ENCODE measurements at places on chromosomes 3 and 15.

DNA sequence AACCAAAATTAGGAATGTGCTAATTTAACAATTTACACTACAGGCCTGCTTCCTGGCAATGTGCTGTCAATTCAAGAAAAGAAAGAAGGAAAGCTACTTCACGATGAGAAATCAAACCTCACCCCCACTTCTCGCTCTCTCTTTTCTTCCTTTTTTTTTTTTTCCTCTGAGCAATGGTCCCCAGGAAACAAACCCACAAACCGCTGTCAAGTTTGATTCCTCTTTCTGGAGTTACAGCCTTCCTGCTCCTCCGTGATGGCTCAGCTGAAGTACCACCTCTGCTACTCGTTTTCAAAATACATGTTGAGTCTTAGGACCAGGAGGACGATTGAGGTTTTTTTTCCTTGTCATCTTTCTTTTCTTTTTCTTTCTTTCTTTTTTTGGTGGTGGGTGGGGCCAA, 3.4 kb upstream of the TRIM71 start:
- no peak for DNase-seq

- DNase-seq, result no peak
Measured at GRCh38 chr3:110789315-110789714, 282.3 kb upstream of the NECTIN3 start.

DNA sequence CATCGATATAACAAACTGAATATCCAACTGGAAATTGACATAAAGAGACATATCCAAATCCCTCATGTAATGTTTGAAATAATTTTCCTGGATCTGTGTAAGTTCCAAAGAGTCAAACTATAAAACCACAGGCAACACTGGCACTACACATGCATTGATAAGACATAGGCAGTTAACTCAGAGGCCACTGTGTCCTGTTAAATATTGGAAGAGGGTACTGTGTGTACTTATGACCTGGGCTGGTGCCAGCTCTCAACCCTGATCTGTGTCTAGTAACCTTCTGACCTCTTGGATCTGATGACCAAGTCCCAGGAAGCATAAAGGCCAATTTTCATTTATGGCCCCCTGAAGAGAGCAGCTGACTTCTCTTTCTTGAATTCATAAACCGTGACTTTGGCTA, 4.5 kb downstream of the NR1I2 start:
- DNase-seq, result no peak

- DNase-seq, result no peak
Measured at GRCh38 chr15:33043636-33044035, 150.9 kb downstream of the FMN1 start.

DNA sequence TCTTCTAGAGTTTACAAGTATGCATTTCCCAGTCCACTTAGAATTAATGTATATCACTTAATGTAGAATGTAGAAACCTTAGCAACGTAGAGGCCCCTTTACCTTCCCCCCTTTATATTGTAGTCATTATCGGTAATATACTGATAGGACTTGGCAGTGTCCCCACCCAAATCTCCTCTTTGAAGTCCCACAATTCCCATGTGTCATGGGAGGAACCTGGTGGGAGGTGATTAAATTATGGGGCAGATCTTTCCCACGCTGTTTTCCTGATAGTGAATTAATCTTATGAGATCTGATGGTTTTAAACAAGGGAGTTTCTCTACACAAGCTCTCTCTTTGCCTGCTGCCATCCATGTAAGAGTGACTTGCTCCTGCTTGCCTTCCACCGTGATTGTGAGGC, 31.0 kb downstream of the ARL8B start:
- DNase-seq, result no peak

DNA sequence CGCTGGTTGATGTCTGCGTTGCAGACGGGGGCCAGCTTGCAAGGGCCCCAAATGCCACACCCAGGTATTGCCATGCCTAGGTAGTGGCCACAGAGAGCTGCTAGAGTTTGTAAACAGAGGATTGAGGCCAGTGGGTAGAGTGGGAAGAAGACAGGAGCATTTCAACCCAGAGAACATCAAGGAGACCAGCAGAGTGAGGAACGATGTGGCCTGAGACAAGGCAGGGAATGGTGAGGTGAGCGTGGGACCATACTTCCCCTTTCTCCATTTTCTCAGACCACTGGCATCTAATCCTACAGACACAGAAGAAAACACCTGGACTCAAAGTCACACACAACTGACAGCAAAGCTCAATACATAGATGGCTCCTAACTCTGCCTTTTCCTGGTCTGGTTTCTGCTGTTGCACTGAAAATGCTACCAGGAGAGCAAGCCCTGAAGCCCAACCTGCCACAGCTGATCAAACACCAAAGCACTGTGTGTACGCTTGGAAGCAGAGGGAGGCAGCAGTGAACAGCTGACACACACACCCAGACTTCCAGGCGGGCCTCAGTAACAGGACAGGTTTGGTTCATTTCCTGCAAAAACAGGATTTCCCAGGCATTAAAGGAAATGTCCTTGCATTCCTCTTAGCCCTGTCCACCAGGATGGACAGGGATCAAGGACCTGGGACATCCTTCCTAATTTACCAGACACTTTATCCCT, 1.6 kb downstream of the FAM174B start:
- DNase-seq, result no peak

DNA sequence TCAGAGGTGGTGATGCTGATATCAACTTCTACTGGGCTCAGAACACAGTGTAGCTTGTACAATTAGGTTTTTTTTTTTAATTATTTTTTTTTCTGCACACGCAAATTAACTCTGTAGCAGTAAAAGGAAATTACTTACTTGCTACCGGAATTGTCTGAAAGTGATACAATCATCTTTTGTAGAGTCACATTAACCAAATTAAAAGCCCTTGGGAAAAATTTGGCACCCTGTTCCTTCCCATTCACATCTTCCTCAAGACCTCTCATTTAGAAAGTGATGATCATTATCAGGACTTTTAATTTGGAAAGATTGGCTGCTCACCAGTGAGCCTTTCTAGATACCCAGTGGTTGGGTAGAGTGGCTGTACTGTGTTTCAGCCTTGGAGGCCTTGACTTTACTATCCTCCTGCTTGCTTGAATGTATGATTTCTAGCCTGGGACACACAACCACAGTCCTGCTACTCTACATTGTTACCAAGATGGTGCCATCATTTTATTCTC, 158.3 kb downstream of the ECT2 start:
- no peak for DNase-seq

- no peak for DNase-seq
Measured at GRCh38 chr3:191961022-191961421, 500.1 kb downstream of the PYDC2 start.

- DNase-seq, result no peak
Measured at GRCh38 chr3:108251265-108251664, 29.0 kb upstream of the IFT57 start.

DNA sequence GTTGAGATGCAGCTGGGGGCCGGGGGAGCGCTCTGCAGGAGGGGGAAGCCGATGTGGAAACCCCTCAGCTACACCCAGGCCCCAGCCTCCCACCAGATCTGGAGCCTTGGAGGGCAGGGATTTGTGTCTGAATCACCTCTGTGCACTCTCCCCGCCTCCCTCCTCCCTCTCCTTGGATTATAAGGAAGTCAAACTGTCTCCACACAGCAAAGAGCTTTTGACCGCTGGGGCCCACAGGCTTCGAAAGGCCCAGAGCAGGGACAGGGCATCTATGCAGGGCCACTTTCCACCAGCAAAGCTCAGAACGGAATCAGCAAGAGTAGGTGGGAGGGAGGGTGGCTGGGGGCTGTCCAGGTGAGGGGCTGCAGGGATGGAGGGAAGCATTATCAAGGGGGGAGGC, 68.9 kb downstream of the IQSEC1 start:
- DNase-seq, result no peak

- no peak for DNase-seq
Measured at GRCh38 chr3:47580481-47580880, 1.8 kb upstream of the CSPG5 start.

DNA sequence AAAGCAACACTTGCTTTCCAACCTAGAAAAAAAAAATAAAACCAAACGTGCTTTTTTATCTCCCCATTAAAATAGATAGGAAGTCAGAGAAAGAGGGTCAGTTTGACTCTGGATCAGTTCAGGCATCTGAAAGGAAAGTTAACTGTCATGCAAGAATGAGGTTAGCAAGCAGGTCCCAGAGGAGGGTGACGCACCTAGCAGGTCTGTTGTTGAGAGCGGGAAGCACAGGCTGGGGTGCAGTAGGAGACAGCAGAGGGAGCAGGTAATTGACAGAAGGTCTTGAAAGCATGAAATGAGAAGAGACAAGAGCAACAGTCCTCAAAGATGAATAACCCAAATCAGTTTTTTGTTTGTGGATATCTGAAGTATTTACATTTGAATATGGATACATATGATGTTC, 82.5 kb downstream of the ANO10 start:
- no peak for DNase-seq

DNA sequence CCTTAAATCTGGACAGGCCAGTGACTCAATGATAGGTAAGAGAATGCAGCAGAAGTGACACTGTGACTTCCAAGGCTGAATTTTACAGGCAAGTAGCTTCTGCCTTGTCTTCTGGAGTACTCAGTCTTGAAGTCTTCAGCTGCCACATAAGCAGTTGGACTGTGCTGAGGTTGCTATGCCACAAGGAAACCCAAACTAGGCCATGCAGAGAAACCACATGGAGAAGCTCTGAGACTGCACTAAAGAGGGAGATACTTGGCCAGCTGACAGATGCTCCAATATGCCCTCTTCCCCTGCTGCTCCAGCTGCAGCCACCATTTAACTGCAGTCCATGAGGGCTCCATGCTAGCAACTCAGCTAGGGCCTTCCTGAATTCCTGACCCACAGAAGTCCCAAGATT, 119.4 kb upstream of the GADL1 start:
- DNase-seq, result no peak

DNA sequence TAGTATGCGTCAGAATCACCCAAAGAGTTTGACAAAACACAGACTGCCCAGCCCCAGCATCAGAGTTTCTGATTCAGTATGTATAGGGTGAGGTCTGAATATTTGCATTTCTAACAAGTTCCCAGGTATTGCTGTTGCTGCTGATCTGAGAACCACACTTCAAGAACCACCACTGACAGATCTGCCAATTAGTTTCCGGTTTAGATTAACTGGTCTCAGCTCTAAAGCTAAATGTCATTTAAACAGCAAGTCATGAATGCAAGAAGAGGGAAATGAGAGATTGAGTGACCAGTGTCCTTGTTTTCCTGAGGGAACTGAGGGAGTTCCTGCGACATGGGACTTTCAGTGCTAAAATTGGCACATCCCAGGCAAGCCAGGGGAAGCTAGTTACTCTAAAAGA, 305.0 kb downstream of the ZNF385D start:
- DNase-seq, result no peak

- no peak for DNase-seq
Measured at GRCh38 chr3:16476636-16477035, 36.9 kb downstream of the RFTN1 start.
